ENCODE measurements at places on chromosomes 5 and 9. TPM values are rescaled to one million over a fixed set of nuclear protein-coding genes. Genes with fewer than 3 reads are reported as not detected.

- no peak overlapping the region for H3K4me3 ChIP-seq
- H3K36me3 ChIP-seq, result no peaks in the 10 kb centered on the region
- no peaks in the 10 kb centered on the region for H3K4me1 ChIP-seq
- no peaks in the 10 kb centered on the region for H3K27me3 ChIP-seq
Measured at GRCh38 chr5:140631831-140632365, 1.1 kb downstream of the CD14 start.

GRCh38 chr5:113387844-113388243 is 46.9 kb downstream of the TSSK1B start:
- no peak overlapping the region for H3K27ac ChIP-seq
- H3K4me3 ChIP-seq, result peak overlapping the region; percentile 6
- H3K27me3 ChIP-seq, result no peaks in the 10 kb centered on the region
- H3K36me3 ChIP-seq, result no peaks in the 10 kb centered on the region

GRCh38 chr9:131839281-131840084 is 99.6 kb upstream of the RAPGEF1 start:
- H3K4me1 ChIP-seq, result peaks cover 10% of the 10 kb centered on the region
- no peak overlapping the region for H3K4me3 ChIP-seq
- no peak for DNase-seq
- H3K27me3 ChIP-seq, result no peaks in the 10 kb centered on the region
- H3K36me3 ChIP-seq, result no peaks in the 10 kb centered on the region

- peak overlapping the region; percentile 82 for H3K4me3 ChIP-seq
- peaks cover 8% of the 10 kb centered on the region for H3K4me1 ChIP-seq
- no peak for DNase-seq
- no peak overlapping the region for H3K27ac ChIP-seq
- H3K36me3 ChIP-seq, result no peaks in the 10 kb centered on the region
Measured at GRCh38 chr5:88882276-88883038, 527 bp downstream of the MEF2C start.

GRCh38 chr5:38113880-38114279 is 144.5 kb upstream of the EGFLAM start:
- H3K4me3 ChIP-seq, result no peak overlapping the region
- H3K27me3 ChIP-seq, result no peaks in the 10 kb centered on the region
- H3K36me3 ChIP-seq, result no peaks in the 10 kb centered on the region
- no peak overlapping the region for H3K27ac ChIP-seq

DNA sequence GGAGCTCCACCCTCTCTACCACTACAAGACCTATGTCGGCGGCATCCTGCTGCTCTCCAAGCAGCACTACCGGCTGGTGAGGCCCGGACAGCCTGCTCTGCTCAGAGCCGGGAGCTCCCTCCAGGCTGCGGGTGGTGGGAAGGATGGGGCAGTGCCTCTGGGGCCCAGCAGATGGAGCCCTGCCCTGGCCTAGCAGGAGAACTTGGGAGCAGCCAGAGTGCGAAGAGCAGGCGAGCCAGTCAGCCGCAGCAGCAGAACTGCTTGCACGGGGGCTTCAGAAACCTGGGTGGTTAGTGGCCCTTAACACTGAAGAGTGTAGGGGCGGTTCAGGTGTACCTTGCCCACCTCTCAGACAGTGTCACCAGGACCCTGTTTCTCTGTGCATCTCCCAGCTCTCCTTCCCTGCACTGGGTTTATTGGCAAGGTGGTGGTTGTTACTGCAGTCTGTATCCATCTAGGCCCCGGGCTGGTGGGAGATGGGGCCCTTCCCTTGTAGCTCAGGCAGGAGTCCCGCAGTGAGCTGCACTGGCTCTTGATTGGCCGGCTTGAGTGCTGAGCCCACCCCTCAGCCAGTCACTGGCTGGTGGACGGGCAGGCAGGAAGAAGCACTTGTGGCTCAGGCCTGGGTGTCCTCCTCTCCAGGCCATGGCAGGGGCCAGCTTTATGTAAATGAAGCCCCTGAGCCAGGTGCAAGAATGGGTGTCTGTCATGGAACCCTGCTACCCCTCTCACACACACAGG is 7.7 kb downstream of the B4GALT7 start:
- DNase-seq, result peak; percentile 90
- H3K4me1 ChIP-seq, result no peaks in the 10 kb centered on the region
- no peak overlapping the region for H3K4me3 ChIP-seq
- H3K27ac ChIP-seq, result no peak overlapping the region
- H3K27me3 ChIP-seq, result no peaks in the 10 kb centered on the region

- no peak for DNase-seq
- H3K4me3 ChIP-seq, result no peak overlapping the region
- no peaks in the 10 kb centered on the region for H3K27me3 ChIP-seq
- no peaks in the 10 kb centered on the region for H3K4me1 ChIP-seq
- no peak overlapping the region for H3K27ac ChIP-seq
- H3K36me3 ChIP-seq, result no peaks in the 10 kb centered on the region
Measured at GRCh38 chr9:80259079-80259478, 687.3 kb downstream of the TLE4 start.

GRCh38 chr9:136494531-136495215 is 11.8 kb upstream of the SEC16A start:
- no peak for DNase-seq
- no peak overlapping the region for H3K4me3 ChIP-seq
- H3K4me1 ChIP-seq, result no peaks in the 10 kb centered on the region
- no peaks in the 10 kb centered on the region for H3K36me3 ChIP-seq
- no peaks in the 10 kb centered on the region for H3K27me3 ChIP-seq

- H3K4me1 ChIP-seq, result no peaks in the 10 kb centered on the region
- no peak overlapping the region for H3K27ac ChIP-seq
- no peak overlapping the region for H3K4me3 ChIP-seq
Measured at GRCh38 chr5:38018016-38018415, 178.2 kb upstream of the GDNF start.

DNA sequence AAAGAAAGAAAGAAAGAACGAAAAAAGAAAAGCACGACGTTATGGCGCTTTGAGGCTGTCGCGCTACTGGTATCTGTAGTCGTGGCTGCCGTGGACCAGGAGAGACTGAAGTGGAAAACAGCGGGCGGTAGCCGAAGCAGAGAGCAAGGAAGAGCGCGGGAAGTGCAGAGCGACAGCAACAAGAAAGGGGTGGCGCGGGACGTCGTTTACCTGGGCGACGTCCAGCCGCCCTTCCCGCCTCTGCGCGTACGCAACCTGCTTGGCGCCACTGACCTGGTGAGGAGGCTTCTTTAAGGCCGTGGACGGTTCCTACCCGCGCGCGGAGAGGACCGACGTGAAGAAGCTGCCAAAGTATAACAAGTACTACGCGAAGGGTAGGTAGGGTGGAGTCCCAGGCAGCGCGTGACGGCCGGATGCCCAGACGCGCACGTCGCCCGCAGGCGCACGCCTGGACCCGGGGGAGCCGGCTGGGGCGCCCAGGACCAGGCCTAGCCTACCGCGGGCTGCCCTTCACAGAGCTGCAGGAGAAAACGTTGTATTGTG is 15.4 kb downstream of the CCL28 start:
- no peaks in the 10 kb centered on the region for H3K36me3 ChIP-seq
- no peak overlapping the region for H3K4me3 ChIP-seq
- H3K27me3 ChIP-seq, result peaks cover 15% of the 10 kb centered on the region
- H3K27ac ChIP-seq, result no peak overlapping the region

DNA sequence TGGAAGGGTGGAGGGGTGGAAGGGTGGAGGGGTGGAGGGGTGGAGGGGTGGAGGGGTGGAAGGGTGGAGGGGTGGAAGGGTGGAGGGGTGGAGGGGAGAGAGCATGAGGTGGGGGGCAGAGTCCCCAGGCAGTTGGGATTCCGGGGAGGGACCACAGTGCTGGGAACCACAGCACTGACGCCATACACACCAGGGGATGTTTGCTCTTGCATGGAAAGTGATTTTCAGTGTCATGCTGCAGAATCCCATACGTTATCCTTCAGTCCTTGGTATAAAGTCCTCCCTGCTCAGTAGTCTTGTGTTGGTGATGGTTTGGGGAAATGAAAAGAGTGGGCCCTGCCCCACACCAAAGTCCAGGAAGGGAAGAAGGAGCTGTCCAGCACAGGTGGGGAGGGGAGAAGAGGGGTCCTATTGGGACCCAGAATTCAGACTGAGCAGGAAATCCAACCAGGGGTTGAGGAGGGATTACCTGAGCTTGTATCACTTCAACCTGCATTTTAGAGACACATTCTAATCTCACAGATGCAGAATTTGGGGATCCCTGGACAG is 5.5 kb upstream of the FIBCD1 start:
- DNase-seq, result no peak
- H3K27ac ChIP-seq, result no peak overlapping the region
- no peak overlapping the region for H3K4me3 ChIP-seq
- H3K27me3 ChIP-seq, result peaks cover 34% of the 10 kb centered on the region
- no peaks in the 10 kb centered on the region for H3K36me3 ChIP-seq

GRCh38 chr5:40080191-40080590 is 599.5 kb upstream of the PTGER4 start:
- no peaks in the 10 kb centered on the region for H3K4me1 ChIP-seq
- H3K4me3 ChIP-seq, result no peak overlapping the region

DNA sequence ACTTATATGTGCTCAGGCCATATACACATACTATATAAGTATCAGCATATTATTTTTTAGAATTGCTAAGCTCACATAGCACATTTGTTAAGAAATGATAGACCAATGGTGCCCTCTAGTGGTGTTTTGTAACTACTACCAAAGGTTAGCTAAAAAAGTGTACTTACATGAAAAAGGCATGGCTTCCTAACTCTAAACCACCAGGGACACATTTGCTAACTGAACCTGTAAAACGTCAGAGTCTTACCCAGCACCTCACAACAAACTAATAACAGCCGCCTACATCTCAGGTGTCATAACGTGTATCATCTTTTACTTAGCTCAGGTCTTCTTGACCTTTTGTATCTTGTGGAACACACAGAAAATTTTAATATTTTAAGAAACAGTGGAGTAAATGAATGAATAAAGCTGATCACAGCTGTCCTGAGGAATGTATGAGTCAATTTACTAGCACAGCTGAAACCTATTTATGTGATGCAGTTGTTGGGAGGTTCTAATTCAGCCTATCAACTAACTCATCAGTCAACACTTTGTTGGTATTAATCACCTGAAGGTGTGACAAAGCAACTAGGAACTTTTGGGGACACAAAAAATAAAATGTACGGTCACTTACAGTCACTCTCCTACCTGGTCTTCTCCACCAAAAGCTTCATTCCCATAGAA is 72.9 kb downstream of the BAAT start:
- H3K27me3 ChIP-seq, result no peaks in the 10 kb centered on the region
- H3K4me1 ChIP-seq, result no peaks in the 10 kb centered on the region
- no peaks in the 10 kb centered on the region for H3K36me3 ChIP-seq
- peak; percentile 89 for DNase-seq
- H3K4me3 ChIP-seq, result no peak overlapping the region

- no peak overlapping the region for H3K4me3 ChIP-seq
- peaks cover 14% of the 10 kb centered on the region for H3K4me1 ChIP-seq
- no peaks in the 10 kb centered on the region for H3K36me3 ChIP-seq
- H3K27ac ChIP-seq, result no peak overlapping the region
- peak; percentile 29 for DNase-seq
Measured at GRCh38 chr5:74206579-74207550, 433.7 kb downstream of the ENC1 start.

- H3K4me3 ChIP-seq, result no peak overlapping the region
- DNase-seq, result no peak
- peaks cover 24% of the 10 kb centered on the region for H3K4me1 ChIP-seq
- no peak overlapping the region for H3K27ac ChIP-seq
- no peaks in the 10 kb centered on the region for H3K36me3 ChIP-seq
- no peaks in the 10 kb centered on the region for H3K27me3 ChIP-seq
Measured at GRCh38 chr9:106220415-106220814, 526.1 kb downstream of the TMEM38B start.

DNA sequence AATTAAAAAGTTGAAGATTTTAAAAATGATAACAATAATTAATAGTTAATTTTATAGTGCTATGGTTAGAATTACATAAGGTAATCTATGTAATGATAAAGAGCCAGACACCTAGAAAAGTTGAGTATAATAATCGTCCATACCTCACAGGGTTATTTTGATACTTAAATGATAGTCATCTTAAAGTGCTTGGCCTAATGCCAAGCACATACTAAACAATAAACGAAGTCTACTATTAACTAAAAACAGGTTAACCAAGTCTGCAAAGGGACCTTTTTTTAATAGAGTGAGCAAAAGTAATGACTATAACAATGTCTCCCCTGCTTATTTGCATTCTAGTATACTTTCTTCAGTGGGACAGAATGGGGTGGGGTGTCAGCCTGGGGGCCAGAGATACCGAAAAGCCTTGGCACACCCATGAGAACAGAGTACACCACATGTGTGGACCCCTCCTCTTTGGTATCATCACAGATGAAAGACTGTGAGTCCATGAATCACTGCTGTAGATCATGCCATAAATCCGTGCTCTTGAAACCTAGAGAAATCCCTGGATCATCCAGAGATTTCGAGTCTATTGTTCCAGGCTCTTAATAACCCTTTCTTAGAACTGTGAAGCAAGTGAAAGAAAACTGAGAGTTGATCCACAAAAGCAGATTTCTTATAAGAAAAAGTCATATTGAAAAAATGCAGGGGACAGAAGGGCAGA is 249.5 kb downstream of the PRELID2 start:
- no peaks in the 10 kb centered on the region for H3K27me3 ChIP-seq
- H3K27ac ChIP-seq, result no peak overlapping the region
- H3K4me1 ChIP-seq, result no peaks in the 10 kb centered on the region
- H3K36me3 ChIP-seq, result no peaks in the 10 kb centered on the region
- H3K4me3 ChIP-seq, result no peak overlapping the region

- no peak overlapping the region for H3K27ac ChIP-seq
- no peaks in the 10 kb centered on the region for H3K27me3 ChIP-seq
- no peak for DNase-seq
- H3K4me3 ChIP-seq, result no peak overlapping the region
Measured at GRCh38 chr5:172424808-172425207, 29.5 kb downstream of the SH3PXD2B start.

The CER1 gene
- not detected for total RNA-seq

The CEP72 gene
- total RNA-seq, result 17.2 TPM

The FAM78A gene
- 0.32 TPM for total RNA-seq

The IL3 gene
- not detected for total RNA-seq

The ZNF79 gene
- total RNA-seq, result 6.7 TPM

The PDE8B gene
- 4.3 TPM for total RNA-seq

The SVEP1 gene
- 0.56 TPM for total RNA-seq

The PCDHGA7 gene
- 1.1 TPM for total RNA-seq

The HRCT1 gene
- total RNA-seq, result not detected

Measured in neural progenitor cell (in vitro differentiated cells).